ENCODE measurements at places on chromosomes 4 and X. TPM values are rescaled to one million over a fixed set of nuclear protein-coding genes. Genes with fewer than 3 reads are reported as not detected.

CLCN5 gene
- 5.0 TPM for total RNA-seq

RNF150 gene
- total RNA-seq = 14.8 TPM

DGKK gene
- total RNA-seq = not detected

AADAT gene
- total RNA-seq = 5.6 TPM

DNA sequence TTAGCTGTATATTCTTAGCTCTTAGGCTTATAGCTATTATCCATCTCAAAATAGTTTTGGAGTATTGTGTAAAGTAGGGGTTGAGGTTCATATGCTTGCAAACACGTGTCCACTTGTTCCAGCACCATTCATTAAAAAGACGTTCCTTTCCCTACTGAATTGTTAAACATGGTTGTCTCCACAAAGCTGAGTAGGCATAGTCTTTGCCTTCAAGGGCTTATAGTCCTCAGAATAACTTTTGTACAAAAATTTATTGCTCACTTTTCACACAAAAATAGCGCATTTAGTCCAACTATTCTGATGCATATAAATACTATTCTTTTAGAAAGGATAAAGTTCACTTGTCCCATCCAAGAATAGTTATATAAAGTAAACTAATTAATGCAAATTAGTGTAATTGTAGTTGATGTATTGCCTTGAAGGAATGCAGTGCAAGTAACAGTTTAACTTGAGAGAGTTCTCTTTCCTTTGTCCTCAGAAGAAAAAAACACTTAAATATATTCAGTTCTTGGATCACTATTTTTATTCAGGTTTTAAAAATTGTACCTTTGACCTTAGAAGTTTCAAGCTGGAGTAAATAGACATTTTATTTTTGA, 14.1 kb downstream of the LRIT3 start:
- DNase-seq = no peak
- no peaks in the 10 kb centered on the region for H3K27me3 ChIP-seq
- no peak overlapping the region for H3K27ac ChIP-seq
- no peaks in the 10 kb centered on the region for H3K36me3 ChIP-seq
- no peaks in the 10 kb centered on the region for H3K4me1 ChIP-seq
- H3K4me3 ChIP-seq = no peak overlapping the region

DNA sequence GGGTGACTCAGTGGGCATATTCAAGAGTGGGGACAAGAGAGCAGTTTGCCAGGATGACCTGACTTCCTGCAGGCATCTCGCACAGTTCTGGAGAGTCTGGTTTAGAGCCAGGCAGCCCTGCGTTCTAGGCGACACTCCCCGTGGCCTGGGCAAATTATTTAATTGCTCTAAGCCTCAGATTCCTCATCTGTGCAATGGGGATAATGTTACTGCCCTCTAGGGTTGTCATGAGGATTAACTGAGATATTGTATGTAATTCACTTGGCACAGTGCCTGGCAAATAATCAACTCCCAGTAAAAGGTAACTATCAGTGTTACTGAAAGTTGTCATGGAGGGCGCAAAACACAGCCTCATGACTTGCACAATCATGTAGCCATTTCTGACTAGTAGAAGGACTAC, 48.8 kb upstream of the PITX2 start:
- no peaks in the 10 kb centered on the region for H3K4me1 ChIP-seq
- H3K27ac ChIP-seq = no peak overlapping the region
- no peak overlapping the region for H3K4me3 ChIP-seq
- no peak for DNase-seq
- no peaks in the 10 kb centered on the region for H3K36me3 ChIP-seq

DNA sequence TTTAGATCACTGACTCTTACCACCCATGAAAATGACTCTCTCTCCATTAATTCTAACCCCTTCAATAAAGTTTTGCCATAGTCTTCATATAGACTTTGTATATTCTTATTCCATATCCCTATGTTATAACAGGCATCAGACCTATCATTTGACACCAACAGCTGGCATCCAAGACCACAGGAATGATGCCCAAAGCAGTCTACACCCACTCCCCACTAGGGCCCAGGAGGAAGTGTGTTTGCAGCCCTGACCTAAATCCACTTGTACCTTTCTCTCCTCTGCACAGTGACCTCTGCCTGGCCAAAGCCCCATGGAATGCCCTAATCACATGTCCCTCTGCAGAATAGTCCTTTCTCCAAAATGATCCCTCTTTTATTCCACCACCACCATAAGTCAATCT, 219.2 kb downstream of the CBR4 start:
- no peaks in the 10 kb centered on the region for H3K4me1 ChIP-seq
- H3K27me3 ChIP-seq = no peaks in the 10 kb centered on the region
- no peaks in the 10 kb centered on the region for H3K36me3 ChIP-seq
- DNase-seq = no peak
- no peak overlapping the region for H3K4me3 ChIP-seq

DNA sequence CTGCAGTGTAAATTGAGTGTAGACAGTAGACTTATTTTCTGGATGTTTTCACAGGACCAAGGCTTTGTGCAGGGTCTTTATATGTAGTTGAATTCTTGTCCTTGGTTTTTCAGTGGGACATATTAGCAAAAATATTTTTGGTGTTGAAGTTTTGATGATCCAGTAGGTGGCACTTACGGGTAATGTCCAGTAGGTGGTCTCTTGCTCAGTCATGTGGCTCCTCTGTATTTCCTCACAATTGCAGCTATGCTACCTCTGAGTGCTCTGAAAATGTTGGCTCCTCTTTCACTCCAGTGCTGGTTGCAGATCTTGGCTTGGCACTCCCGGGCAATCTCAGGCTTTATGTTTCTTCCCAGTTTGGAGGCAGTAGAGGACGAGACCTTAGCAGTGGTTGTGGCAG, 419.8 kb upstream of the AMOT start:
- no peak overlapping the region for H3K27ac ChIP-seq
- no peak overlapping the region for H3K4me3 ChIP-seq
- H3K4me1 ChIP-seq = no peaks in the 10 kb centered on the region
- H3K27me3 ChIP-seq = no peaks in the 10 kb centered on the region
- H3K36me3 ChIP-seq = no peaks in the 10 kb centered on the region

Data from breast epithelium (tissue), 4 donors.